Naive thymus-derived CD4-positive, alpha-beta T cell (primary cell): ENCODE measurements at places on chromosomes 6 and 20. TPM values are rescaled to one million over a fixed set of nuclear protein-coding genes. Genes with fewer than 3 reads are reported as not detected.

DNA sequence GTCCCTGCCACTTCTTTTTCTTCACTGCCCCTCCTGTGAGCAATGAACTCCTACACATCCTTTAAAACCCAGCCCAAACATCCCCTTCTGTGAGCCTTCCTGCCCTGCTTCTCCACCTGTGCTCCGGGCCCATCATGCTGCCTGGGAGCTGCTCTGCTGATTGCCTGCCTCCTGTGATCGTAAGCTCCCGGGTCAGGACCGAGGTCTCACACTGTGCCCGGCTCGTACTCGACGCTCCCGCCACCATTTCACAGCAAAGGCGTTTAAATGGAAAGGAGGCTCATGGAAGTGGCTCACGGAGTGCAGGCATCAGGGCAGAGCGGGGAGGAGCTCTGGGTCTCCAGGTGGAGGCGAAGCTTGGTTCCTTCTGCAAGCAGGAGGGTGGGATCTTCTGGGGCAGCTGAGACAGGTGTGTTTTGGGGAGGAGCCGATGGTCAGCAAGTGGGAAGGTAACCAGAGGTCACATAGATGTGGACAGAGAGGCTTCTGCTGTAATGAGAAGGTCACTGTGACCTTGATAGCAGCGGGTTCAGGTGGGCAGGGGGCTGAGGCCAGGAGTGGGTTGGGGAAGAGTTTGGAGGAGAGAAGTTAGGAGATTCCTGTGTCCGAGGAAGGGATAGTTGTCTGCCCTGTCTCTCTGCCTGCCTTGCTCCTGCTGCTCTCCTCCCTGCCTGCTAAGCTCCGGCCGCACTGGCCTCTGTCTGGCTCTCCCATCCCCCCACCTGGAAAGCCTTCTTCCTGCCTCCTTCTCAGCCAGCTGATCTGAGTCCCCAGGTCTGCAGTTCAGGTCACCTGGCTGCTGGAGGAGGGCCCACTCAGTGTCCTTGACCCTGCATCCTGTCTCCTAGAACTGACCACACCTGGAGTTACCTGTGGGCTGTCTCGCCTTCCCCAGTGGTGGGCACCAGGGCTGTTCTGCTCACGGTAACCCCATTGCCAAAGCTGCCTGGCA lies 52.7 kb upstream of the FRMD1 start:
- H3K27ac ChIP-seq: no peak overlapping the region
- no peaks in the 10 kb centered on the region for H3K27me3 ChIP-seq
- no peaks in the 10 kb centered on the region for H3K4me1 ChIP-seq
- H3K4me3 ChIP-seq: no peak overlapping the region
- H3K36me3 ChIP-seq: no peaks in the 10 kb centered on the region

- H3K36me3 ChIP-seq: no peaks in the 10 kb centered on the region
- no peak overlapping the region for H3K27ac ChIP-seq
- no peak overlapping the region for H3K4me3 ChIP-seq
- no peaks in the 10 kb centered on the region for H3K4me1 ChIP-seq
- no peak for DNase-seq
- H3K27me3 ChIP-seq: no peaks in the 10 kb centered on the region
Observed at GRCh38 chr20:49603209-49603627, 35.3 kb upstream of the PTGIS start.

- H3K4me1 ChIP-seq: no peaks in the 10 kb centered on the region
- no peaks in the 10 kb centered on the region for H3K36me3 ChIP-seq
Observed at GRCh38 chr6:14897831-14898230, 348.0 kb upstream of the JARID2 start.

DNA sequence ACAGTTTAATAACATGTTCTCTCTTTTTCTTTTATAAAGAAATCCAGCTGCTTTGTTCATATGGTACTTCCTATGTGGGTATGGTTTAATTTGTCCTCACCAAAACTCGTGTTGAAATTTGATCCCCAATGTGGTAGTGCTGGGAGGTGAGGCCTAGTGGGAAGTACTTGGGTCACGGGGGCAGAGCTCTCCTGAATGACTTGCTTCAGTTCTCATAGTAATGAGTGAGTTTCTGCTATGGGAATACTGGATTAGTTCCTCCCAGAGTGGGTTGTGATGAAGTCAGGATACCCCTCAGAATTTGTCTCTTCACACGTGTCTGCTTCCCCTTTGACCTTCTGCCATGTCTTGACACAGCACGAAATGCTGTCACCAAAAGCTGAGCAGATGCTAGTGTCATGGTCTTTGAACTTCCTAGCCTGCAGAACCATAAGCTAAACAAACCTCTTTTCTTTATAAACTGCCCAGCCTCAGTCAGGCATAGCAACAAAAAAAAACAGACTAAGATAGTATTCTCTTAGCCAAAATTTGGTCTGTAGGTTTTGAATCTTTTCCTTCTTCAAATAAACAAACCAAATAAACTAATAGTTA lies 87.8 kb upstream of the HS3ST5 start:
- H3K27ac ChIP-seq: no peak overlapping the region
- H3K4me1 ChIP-seq: no peaks in the 10 kb centered on the region
- no peaks in the 10 kb centered on the region for H3K27me3 ChIP-seq
- H3K4me3 ChIP-seq: no peak overlapping the region
- no peak for DNase-seq

- no peaks in the 10 kb centered on the region for H3K36me3 ChIP-seq
- no peak for DNase-seq
- no peaks in the 10 kb centered on the region for H3K4me1 ChIP-seq
- no peak overlapping the region for H3K27ac ChIP-seq
- no peak overlapping the region for H3K4me3 ChIP-seq
Observed at GRCh38 chr6:44041461-44042260, 85.6 kb downstream of the MRPL14 start.

DNA sequence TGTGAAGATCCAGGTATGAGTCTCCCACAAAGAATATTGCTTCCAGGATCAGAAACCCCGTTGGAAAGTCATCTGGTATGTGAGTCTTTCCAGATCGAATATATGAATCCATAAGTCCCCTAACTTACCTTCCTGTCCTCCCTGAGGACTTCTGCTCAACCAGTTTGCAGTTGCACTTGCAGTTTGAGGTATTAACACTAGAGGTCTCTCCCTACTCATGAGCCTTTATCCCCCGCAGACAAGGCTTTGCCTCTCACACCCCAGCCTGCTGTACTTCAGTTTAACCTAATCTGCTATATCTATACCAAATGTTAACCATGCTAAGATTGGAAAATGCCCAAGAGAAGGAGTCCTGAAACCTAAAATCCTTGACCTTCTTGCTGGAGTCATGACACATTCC lies 135.3 kb upstream of the DEFB112 start:
- H3K36me3 ChIP-seq: no peaks in the 10 kb centered on the region
- H3K4me1 ChIP-seq: no peaks in the 10 kb centered on the region
- no peak overlapping the region for H3K27ac ChIP-seq
- no peak for DNase-seq
- no peak overlapping the region for H3K4me3 ChIP-seq

GRCh38 chr6:31702405-31702818 lies 712 bp downstream of the ABHD16A start:
- H3K36me3 ChIP-seq: no peaks in the 10 kb centered on the region
- peak overlapping the region; percentile 98 for H3K4me3 ChIP-seq
- no peak for DNase-seq
- H3K4me1 ChIP-seq: peaks cover 28% of the 10 kb centered on the region

DNA sequence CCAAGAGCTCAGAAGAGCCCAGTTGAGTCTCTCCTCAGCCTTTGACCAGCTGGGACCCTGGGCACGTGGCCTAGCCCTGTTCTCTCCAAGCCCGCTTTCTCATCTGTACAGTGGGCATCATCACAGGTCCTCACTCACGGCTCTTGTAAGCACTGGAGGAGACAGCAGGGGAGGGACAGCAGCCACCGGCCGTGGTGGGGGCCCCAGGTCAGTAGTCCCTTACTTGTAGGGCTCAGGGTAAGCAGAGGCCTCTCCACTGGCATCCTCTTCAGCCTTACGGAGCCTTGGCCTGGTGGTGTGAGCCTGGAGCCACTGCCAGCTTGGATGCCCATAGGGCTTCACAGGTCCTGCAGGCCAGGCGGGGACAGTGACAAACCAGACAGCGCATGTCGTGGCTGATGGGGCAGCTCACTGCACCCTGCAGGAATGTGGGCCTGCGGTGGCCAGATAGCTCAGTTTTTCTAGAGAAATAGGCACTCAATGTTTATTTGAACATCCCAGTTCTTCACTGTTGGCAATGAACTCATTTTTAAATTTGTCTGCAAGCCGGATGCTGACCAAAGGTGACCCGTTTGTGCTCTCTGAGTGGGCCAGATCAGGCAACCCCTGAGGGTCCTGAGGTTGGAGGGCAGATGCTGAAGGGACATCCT lies 65.1 kb downstream of the ADNP start:
- H3K4me3 ChIP-seq: no peak overlapping the region
- no peaks in the 10 kb centered on the region for H3K4me1 ChIP-seq
- no peak for DNase-seq
- H3K27me3 ChIP-seq: no peaks in the 10 kb centered on the region

- no peaks in the 10 kb centered on the region for H3K36me3 ChIP-seq
- H3K4me1 ChIP-seq: peaks cover 15% of the 10 kb centered on the region
- peak overlapping the region; percentile 98 for H3K4me3 ChIP-seq
- no peak for DNase-seq
- no peaks in the 10 kb centered on the region for H3K27me3 ChIP-seq
Observed at GRCh38 chr6:46130666-46131065, 877 bp downstream of the ENPP4 start.

- H3K4me1 ChIP-seq: no peaks in the 10 kb centered on the region
- DNase-seq: no peak
- no peak overlapping the region for H3K27ac ChIP-seq
- H3K36me3 ChIP-seq: no peaks in the 10 kb centered on the region
- no peak overlapping the region for H3K4me3 ChIP-seq
Observed at GRCh38 chr6:146339716-146340115, 203.9 kb upstream of the RAB32 start.

DNA sequence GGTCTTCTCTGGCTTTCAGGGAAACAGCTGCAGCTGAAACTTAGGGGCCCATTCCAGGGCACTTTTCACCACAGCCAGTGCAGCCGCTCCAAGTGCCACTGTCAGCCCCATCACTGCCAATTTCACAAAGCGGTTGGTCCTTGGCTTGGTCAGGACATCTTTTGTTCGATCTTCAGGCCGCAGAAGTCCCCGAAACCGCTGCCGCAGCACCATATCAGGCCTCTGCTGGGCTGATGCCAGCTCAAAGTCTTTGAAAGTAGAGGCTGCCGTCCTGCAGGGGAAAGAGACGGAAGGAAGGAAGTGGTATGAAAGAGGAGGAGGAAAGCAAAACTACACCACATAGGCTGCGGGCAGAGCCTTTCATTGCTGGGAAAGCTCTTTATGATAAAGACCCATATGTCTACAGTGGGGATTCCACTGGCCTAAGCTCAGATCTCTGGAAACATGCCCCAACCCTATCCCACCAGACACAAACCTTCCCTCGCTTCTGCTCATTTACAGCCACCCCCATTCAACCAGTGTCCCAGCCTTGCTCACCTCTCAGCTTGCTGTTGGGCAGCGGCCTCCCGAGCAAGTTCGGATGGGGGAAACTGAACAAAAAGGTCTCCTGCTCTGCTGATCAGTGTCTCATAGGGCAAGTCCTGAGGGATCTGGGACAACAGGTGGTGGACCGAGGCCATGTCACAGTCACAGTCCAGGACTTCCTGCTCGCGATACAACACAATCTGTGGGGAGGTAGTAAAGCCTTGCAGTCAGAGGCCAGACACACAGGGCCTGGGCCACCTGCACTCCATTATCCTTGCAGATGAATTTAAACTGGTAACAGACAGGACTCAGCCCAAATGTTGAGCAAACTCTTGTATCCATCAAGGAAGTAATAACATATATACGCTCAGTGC lies 23.5 kb downstream of the TBC1D20 start:
- H3K27ac ChIP-seq: peak overlapping the region; percentile 39
- H3K36me3 ChIP-seq: no peaks in the 10 kb centered on the region
- peaks cover 38% of the 10 kb centered on the region for H3K4me1 ChIP-seq
- peak overlapping the region; percentile 45 for H3K4me3 ChIP-seq
- H3K27me3 ChIP-seq: no peaks in the 10 kb centered on the region

DNA sequence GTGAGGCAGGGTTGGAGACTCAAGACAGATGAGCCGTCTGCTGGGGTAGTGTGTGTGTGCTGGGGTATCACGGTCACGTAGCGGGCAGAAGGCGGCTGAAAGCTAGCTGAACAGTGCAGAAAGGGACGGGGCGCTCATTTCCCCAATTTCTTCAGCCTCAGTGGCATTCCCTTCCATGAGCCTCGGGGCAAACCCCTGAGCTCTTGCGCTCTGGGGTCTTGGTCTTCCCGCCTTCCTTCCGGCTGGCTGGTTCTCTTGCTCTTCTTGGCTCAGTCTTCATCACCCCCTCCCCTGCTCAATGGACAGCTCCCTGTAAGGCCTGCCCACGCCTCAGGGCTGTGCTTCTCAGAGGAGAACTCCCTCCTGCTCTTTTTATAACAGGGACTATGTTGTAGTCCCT lies 15.5 kb upstream of the TMEM181 start:
- no peak overlapping the region for H3K27ac ChIP-seq
- no peak for DNase-seq
- H3K36me3 ChIP-seq: no peaks in the 10 kb centered on the region
- no peaks in the 10 kb centered on the region for H3K27me3 ChIP-seq

- no peak for DNase-seq
- H3K4me3 ChIP-seq: no peak overlapping the region
Observed at GRCh38 chr20:12252793-12253192, 335.1 kb downstream of the BTBD3 start.

GRCh38 chr6:30844118-30844535 lies 40.2 kb upstream of the DDR1 start:
- no peak for DNase-seq
- no peaks in the 10 kb centered on the region for H3K36me3 ChIP-seq
- H3K27me3 ChIP-seq: no peaks in the 10 kb centered on the region
- H3K27ac ChIP-seq: no peak overlapping the region

DNA sequence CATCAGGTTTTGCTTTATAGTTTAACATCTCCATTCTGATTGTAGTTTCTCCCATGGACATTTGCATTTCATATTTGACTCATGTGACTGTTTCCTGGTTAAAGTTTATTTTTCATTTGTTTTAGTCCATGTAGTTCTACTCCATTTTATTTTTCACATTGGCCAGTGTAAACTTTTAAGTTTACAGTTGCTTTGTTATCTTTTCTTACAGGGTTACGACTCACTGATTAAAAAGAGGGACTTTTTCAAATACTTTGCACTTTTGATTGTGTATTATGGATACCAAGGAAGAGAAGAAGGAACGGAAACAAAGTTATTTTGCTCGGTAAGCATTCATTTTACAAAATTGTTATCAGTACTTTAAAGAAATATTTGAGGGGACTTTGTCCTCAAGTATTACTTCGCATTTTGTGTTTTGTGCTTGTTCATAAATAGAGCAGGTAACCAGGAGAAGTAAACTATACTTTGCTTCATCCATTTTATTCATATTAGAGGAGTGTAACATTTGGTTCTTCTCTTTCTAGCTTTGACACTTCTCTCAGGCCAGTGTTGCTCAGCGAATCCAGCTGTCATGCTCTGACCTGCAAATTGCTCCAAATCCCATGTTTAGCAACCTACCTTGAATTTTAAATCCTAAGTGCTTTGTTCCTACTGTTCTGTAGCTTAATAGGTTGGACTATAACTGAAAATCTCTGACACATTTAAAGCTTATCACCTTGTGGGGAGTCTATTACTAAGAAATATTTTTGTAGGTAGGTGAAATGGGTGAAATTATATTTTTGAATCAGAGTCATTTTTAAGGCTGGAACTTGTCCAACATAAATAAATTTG lies 24.5 kb downstream of the NCOA7 start:
- no peak for DNase-seq
- no peak overlapping the region for H3K4me3 ChIP-seq
- peaks cover 5% of the 10 kb centered on the region for H3K4me1 ChIP-seq
- no peaks in the 10 kb centered on the region for H3K27me3 ChIP-seq

WASF1 gene
- total RNA-seq: 0.51 TPM

FOXQ1 gene
- total RNA-seq: not detected

CST7 gene
- 66.7 TPM for total RNA-seq

DUSP22 gene
- 54.7 TPM for total RNA-seq

ZNF341 gene
- total RNA-seq: 6.0 and 6.1 TPM in 2 replicates

PRSS35 gene
- not detected for total RNA-seq
